ENCODE measurements at places on chromosomes 13 and 19.

GRCh38 chr19:2478756-2479555 lies 3.0 kb downstream of the GADD45B start:
- DNase-seq, result peak; percentile 53

DNA sequence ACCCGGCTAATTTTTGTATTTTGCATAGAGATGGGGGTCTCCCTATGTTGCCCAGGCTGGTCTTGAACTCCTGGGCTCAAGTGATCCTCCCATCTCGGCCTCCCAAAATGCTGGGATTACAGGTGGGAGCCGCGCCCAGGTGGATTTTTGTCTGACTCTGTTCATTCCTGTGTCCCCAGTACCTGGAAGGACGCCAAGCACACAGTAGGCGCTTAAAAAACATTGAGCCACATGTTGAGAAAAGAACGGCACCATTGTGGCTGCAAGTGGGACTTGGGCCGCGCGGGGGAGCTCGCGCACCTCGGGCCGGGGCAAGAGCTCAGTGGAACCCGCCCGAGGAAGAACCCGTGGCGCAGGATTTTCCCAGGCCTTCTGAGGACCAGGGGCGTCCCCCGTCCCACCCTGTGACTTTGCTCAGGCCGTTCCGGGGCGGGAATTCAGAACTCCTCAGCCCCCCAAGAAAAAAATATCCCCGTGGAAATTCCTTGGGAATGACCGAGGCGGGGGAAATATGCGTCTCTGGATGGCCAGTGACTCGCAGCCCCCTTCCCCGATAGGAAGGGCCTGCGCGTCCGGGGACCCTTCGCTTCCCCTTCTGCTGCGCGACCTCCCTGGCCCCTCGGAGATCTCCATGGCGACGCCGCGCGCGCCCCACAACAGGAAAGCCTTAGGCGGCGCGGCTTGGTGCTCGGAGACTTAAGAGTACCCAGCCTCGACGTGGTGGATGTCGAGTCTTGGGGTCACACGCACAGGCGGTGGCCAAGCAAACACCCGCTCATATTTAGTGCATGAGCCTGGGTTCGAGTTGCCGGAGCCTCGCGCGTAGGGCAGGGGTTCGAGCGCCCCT lies 1.4 kb upstream of the ICAM1 start:
- peak; percentile 87 for DNase-seq

- no peak for DNase-seq
Measured at GRCh38 chr13:111912991-111913760, 153.8 kb upstream of the SOX1 start.

GRCh38 chr13:76160961-76161925 lies 525.1 kb downstream of the LMO7 start:
- DNase-seq, result no peak

DNA sequence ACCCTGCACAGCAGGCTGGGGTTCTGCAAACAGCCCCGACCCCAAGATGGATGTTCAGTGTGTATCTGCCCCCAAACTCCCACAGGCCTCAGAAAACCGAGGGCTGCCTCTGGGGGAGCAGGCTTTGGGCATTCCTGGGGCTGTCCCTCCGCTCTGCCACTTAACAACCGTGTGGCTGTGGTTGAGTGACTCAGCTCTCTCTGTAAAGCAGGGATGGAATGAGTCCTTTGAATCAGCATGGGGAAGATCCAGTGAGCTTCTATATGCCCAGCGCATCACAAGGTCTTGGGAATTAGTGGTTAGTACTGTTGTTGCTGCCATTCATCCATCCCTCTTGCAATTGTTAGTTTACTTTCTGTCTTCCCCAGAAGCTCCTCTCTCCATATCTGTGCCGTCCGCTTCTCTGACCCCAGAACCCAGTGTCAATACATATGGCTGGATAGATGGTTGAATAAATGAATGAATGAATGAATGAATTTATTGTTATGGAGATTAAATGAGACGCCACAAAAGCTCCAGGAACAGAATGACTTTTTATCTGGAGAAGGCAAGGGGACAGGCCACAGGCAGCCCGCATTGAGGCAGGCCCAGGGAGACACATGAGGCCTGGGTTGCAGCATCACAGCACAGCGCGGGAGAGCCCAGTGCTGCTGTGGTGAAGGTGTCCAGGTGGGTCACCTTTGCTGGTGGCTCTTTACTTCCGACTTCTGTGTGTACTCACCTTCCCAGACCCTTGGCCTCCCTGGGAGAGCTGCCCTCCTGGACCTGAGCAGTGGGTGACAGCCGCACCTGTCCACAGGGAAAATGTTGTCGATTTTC lies 89.2 kb downstream of the RGCC start:
- DNase-seq, result no peak

- DNase-seq, result no peak
Measured at GRCh38 chr13:92459306-92459705, 767.3 kb upstream of the GPC6 start.

DNA sequence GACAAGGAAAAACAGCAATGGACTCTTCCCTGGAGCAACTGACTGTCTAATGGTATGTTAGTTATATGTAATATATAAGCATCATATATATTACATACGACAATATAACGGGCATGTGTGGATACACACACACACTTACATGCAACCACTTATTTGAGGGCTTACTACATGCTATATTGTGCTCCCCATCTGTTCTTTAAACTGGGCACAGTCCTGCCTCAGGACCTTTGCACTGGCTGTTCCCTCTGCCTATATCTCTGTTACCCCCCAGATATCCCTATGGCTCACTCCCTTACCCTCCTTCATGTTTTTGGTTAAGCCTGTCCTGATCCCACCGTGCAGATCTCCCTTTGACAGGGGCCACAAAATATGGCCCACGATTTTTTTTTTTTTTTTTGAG lies 10.2 kb downstream of the TICAM1 start:
- DNase-seq, result no peak

- no peak for DNase-seq
Measured at GRCh38 chr13:35984287-35984686, 146.9 kb downstream of the DCLK1 start.

GRCh38 chr13:71055644-71056043 lies 811.4 kb downstream of the DACH1 start:
- DNase-seq, result no peak

- no peak for DNase-seq
Measured at GRCh38 chr19:16419669-16420335, 52.0 kb downstream of the EPS15L1 start.
